ENCODE measurements at places on chromosomes 4 and X. TPM values are rescaled to one million over a fixed set of nuclear protein-coding genes. Genes with fewer than 3 reads are reported as not detected.

- no peak for DNase-seq
Observed at GRCh38 chr4:163091685-163092034, 75.0 kb downstream of the NAF1 start.

DNA sequence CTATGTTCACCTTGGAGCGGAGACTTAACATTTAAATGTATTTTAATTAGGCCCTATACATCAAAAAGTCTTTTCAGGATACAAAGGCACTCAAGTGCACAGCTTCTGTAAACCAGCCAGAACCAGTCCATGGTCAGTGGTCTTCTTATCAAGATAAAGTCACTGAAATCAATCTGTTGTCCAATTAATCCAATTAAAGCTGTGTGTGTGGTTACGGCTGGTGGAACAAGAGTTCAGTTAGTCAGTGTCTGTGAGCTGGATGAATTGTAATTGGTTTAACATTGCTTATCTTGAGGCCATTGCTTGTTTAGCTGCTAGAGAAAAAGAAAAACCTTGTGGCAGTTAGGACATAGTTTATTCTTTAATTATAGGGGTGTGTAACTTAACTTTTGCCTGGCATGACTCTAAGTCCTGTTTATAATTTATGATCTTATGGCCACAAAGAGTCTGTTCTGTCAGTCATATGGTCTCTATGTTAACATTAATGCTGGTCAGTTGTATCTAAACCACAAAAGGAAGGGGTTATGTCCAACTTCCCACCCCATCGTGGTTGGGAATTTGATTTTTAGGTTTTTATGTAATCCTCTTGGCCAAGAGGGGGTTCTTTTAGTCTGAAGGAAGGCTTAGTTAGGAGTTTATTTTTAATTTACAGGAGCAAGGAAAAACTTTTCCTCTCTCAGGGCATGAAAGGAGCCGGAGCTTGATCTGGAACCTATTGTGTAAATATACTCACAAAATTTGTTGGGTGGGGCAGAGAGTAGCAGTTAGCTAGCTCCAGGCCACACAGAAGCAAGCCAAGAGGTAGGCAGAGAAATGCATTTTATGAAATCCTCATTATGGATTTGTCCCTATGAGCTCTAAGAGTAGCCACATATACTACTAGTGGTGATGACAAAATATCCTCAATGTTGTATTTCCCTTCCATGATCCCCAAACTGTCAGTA lies 665.7 kb upstream of the ACTRT1 start:
- DNase-seq: no peak

DNA sequence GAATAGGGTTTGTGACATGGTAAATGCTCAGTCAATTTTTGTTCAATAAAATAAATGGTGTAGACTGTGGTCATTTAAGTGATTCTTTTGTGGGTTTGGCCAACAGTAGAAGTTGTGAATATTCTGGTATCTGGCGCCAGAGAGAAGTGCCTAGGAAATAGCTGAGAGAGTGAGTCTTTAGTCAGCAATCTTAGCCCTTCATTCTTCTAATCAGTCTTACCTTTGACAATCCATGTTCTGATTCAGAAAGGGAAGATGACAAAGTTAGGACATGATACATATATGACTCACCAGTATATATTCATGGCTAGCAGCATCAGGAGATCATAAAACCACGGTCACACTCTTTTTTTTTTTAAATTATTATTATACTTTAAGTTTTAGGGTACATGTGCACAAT lies 141.8 kb upstream of the PCDH18 start:
- no peak for DNase-seq

DNA sequence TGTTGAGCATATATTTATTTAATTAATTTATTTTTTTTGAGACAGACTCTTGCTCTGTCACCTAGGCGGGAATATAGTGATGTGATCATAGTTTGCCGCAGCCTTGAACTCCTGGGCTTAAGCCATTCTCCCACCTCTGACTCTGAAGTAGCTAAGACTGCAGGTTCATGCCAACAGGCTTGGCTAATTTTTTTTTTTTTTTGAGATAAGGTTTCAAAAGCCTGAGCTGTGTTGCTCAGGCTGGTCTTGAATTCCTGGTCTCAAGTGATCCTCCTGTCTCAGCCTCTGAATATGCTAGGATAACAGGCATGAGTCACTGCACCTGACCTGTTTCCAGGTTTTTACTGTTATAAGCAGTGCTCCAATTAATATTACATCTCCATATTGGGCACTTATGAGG lies 4.8 kb downstream of the ADD1 start:
- DNase-seq: peak; percentile 58

GRCh38 chrX:21837056-21837455 lies 2.4 kb upstream of the MBTPS2 start:
- no peak for DNase-seq

DNA sequence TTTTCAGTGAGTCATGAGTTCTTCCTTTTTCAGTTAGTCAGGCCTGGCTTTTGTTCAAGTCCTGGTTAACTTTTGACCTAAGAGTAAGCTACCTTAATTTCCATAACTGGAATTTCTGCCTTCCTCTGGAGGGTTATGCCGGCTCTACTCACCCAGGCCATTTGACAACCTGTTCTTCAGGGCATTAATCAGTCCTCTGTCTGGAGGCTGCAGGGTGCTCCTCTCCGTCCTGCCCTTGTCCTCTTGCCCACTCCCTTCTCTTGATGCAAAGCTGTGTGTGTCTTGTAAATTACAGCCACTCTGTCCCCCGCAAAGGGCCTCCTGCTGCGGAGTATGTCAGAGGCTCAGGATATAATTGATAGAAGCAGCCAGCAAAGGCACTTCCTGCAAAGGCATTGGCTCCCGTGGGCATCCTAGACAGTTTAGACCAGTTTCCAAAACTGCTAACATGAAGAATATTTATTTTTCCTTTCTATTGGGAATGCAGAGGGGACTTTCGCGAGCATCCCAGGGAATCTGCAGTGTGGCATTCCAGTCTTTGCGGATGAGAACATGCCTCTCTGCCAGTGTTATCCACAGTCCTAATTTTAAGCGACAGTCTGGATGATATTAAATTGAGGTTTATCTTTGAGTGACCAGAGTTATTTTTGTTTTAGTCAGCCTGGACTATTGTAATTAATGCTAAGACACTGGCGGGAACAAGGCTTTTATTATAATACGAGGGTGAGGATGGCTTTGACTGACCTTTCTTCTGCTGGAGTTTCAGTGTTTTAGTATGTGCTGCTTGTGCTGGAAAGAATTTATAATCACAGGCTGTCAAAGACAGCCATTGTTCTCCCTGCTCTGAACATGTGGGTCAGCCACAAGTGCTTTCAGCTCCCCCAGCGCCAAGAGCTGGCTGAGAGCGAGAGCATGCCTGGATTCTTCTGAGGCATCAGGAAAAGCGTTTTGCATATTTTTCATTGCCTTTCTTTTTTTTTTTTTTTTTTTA lies 74.2 kb downstream of the LIMCH1 start:
- peak; percentile 89 for DNase-seq

DNA sequence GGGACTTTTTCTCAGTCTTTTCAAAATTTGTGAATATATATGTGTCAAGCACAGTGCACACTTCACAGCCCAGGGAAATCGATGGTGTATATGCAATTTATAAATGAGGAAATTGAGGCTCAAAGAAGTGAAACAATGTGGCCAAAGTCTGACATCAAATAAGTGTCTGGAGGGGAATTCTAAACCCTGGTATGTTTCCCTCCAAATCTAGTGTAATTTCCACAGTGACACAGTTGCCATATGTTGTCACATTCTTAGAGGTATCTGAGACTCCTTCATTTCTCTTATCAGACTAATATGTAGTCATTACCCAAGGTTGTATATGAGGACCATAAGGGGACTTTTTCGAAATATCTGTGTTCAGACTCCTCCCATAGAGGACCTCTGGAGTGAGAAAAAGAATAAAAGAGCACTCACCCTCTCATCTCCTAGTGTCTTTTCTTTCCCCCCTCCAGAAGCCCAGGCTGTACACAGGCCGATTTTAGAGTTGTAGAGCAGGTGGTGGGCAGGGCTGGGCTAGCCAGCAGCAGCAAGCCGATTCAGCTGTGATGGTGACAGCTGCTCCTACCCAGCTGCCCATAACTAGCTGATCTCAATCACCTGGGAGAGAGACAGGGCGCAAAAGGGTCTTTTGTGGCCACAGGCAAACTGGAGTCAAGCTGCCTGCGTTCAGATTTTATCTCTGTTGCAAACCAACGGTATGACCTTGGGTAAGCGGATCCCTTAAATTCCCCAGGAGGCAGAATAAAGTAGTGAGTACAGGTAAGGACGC lies 55.1 kb downstream of the CLCN5 start:
- no peak for DNase-seq

Gene SAT1
- polyA plus RNA-seq: 118 TPM

Gene GPR50
- polyA plus RNA-seq: not detected

Gene CNGA1
- not detected for polyA plus RNA-seq

Gene YY2
- polyA plus RNA-seq: 2.3 TPM

Gene NPY5R
- not detected for polyA plus RNA-seq

Gene TMEM31
- polyA plus RNA-seq: 0.10 TPM

Gene EBP
- polyA plus RNA-seq: 61.0 TPM

Gene FGFR3
- 0.11 TPM for polyA plus RNA-seq

Gene STAG2
- polyA plus RNA-seq: 56.6 TPM

Gene SASH3
- polyA plus RNA-seq: not detected

Gene XG
- 3.6 TPM for polyA plus RNA-seq

Gene DGAT2L6
- polyA plus RNA-seq: not detected

Gene CLNK
- polyA plus RNA-seq: not detected

Gene FOXR2
- polyA plus RNA-seq: not detected

Gene GABRQ
- not detected for polyA plus RNA-seq

Gene LONRF3
- 0.03 TPM for polyA plus RNA-seq

Data from fibroblast of lung (primary cell).